ENCODE measurements at places on chromosomes 2 and 18. TPM values are rescaled to one million over a fixed set of nuclear protein-coding genes. Genes with fewer than 3 reads are reported as not detected.

The SP9 gene
- not detected for polyA plus RNA-seq

The MC2R gene
- not detected for polyA plus RNA-seq

The ZAP70 gene
- 0.08 TPM for polyA plus RNA-seq

The NT5DC4 gene
- polyA plus RNA-seq = not detected

The OSR1 gene
- 48.7 TPM for polyA plus RNA-seq

The B4GALT6 gene
- 3.1 TPM for polyA plus RNA-seq

DNA sequence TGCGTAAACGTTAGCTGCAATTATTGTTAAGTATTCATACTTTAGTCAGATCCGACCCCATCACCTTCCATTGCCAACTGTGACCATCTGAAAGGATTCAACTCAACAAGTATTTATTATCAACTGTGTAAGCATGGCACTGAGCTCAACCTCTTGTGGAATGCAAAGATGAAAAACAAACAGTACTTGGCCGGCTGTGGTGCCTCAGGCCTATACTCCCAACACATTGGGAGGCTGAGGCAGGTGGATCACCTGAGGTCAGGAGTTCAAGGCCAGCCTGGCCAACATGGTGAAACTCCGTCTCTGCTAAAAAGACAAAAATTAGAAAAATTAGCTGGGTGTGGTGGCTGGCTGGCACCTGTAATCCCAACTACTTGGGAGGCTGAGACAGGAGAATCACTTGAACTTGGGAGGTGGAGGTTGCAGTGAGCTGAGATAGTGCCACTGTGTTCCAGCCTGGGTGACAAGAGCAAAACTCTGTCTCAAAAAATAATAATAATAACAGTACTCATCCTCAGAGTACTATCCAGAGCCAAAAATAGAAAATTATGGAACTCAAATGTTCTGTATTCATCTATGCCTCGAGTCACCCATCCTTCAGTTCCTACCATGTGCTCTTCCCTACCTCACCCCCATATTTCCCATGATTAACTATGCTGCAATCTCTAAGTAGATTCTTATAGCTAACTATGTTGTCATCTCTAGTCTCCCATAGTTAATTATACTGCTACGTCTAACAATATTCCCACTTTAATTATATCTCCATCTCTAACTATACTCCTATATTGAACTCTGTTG lies 8.6 kb upstream of the MREG start:
- no peak for DNase-seq

GRCh38 chr2:159449504-159450124 lies 163.1 kb upstream of the WDSUB1 start:
- DNase-seq = no peak

- DNase-seq = no peak
Measured at GRCh38 chr2:196983934-196984333, 57.4 kb upstream of the PGAP1 start.

GRCh38 chr2:239942090-239942489 lies 83.1 kb downstream of the NDUFA10 start:
- no peak for DNase-seq

DNA sequence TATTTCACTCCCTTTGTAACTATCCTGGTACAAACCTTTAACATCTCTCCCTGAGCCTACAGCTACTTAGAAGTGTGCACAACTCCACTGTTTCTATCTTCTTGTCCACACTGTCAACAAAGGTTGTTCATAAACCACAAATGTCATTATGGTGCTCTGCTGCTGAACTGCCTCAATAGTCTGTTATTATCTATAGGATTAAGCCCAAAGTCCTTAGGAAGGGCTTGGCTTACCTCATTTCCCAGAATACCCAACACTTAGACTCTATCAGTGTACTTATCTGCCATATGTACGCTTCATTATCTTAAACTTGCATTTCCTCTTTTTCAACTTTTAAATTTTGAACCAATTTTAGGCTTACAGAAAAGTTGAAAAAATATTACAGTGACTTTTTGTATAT lies 94.2 kb downstream of the HNMT start:
- no peak for DNase-seq

DNA sequence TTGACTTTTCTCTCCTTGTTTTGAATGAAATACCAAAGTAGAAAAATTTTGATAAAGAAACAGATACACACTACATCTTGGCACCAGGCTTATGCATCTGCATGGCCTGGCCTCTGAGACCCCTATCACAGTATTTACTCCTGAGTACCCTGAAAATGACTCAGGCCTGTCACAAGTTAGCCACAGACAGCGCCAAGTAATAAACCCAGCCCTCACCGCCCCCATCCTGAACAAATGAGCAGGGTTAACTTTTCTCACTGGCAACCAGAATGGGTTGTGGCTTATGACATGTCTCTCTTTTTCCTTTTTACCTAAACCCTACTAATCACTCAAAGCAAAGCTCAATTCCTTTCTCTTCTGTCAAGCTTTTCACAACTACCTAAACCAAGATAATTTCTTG lies 35.3 kb downstream of the SPRED2 start:
- no peak for DNase-seq

- DNase-seq = no peak
Measured at GRCh38 chr2:209901172-209901571, 101.3 kb upstream of the RPE start.

- no peak for DNase-seq
Measured at GRCh38 chr2:159262904-159263303, 23.6 kb downstream of the WDSUB1 start.

DNA sequence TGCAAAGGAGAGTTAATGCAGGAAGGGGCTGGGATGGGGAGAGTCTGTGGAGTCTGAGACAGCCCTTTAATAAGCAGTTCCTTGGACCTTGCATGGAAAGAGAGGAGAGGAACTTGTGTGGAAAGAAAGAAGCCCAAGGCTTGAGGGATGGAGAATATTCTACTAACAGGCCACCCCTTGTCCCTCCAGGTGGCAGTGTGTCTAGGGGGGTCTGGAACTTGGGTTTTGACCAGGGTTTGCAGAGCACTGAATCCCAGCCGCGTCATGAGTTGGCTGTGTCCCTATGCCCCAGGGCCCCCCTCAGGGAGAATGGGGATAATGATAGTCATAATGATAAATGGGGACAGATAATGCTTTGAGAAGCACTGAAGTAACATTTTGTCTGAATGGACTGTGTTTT lies 15.0 kb downstream of the TCF7L1 start:
- DNase-seq = no peak

GRCh38 chr2:98548920-98549818 lies 59.1 kb downstream of the COA5 start:
- DNase-seq = no peak

- DNase-seq = no peak
Measured at GRCh38 chr2:26609839-26610277, 31.3 kb downstream of the CIB4 start.

- DNase-seq = no peak
Measured at GRCh38 chr2:104332731-104333130, 521.2 kb upstream of the POU3F3 start.

DNA sequence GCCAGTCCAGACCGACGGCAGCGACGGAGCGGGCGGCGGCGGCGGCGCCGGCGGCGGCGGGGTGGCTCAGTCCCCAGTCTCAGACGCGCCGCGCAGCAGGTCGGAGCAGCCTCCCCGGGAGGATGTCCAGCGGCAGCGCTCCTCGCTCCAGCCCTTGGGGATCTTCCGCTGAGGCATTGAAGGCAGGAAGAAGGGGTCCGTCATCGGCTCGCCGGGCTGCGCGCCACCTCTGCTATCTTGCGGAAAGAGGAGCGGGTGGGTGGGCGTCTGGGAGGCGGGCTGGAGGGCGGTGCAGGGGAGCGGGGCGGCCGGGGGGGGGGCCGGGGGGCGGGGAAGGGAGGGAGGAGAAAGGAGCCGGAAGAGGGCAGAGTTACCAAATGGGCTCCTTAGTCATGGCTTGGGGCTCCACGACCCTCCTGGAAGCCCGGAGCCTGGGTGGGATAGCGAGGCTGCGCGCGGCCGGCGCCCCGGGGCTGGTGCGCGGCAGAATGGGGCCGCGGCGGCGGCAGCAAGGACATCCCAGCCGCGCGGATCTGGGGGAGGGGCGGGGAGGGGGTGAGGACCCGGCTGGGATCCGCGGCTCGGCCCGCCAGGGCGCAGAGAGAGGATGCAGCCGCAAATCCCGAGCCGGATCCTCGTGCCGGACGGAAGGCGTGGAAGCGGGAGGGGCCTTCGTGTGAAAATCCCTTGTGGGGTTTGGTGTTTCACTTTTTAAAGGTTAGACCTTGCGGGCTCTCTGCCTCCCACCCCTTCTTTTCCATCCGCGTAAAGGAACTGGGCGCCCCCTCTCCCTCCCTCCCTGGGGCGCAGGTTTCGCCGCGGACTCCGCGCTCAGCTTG lies at the start of gene NETO1:
NETO1 (minus strand) TSS at position 242 of the 839 bp plus-strand sequence. CDS start 696 bp downstream, outside the sequence.
- peak; percentile 35 for DNase-seq

DNA sequence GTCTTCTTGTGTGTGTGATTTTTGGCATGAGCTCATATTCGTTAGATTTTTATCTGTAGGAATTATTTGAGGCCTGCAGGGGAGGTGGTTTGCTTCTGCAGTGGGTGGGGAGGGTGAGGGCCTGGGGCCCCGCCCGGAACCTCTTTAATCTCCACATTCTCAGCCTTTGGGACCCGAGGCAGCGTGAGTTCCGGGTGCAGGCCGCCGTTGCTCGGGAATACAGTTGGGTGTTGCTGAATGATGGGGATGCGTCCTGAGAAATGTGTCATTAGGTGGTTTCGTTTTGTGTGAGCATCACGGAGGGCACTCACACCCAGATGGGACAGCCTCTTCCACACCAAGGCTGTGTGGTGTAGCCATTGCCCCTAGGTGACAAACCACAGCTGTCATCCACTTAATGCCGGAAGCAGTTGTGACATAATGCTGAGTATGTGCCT lies 13.7 kb upstream of the GAL3ST2 start:
- peak; percentile 45 for DNase-seq

GRCh38 chr2:43059183-43059897 lies 167.1 kb downstream of the ZFP36L2 start:
- DNase-seq = peak; percentile 72

Data from SK-N-SH (cell line).